ENCODE measurements at places on chromosomes 5 and 9.

- DNase-seq, result no peak
Observed at GRCh38 chr9:137634016-137634415, 15.2 kb downstream of the EHMT1 start.

- DNase-seq, result no peak
Observed at GRCh38 chr5:59837071-59837470, 56.5 kb downstream of the PDE4D start.

DNA sequence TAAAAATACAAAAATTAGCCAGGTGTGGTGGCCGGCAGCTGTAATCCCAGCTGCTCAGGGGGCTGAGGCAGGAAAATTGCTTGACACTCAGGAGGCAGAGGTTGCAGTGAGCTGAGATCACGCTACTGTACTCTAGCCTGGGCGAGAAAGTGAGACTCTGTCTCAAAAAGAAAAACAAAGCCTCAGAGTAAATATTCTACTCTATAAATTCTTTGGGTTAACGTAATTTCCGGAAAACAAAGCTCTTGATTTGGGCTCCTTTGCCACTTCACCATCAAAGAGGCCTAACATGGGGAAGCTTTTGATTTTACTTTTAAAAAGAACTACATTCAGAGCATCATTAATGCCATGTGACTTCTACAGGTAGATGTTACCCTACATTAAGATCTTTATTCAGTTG is 103.1 kb downstream of the SERINC5 start:
- no peak for DNase-seq

DNA sequence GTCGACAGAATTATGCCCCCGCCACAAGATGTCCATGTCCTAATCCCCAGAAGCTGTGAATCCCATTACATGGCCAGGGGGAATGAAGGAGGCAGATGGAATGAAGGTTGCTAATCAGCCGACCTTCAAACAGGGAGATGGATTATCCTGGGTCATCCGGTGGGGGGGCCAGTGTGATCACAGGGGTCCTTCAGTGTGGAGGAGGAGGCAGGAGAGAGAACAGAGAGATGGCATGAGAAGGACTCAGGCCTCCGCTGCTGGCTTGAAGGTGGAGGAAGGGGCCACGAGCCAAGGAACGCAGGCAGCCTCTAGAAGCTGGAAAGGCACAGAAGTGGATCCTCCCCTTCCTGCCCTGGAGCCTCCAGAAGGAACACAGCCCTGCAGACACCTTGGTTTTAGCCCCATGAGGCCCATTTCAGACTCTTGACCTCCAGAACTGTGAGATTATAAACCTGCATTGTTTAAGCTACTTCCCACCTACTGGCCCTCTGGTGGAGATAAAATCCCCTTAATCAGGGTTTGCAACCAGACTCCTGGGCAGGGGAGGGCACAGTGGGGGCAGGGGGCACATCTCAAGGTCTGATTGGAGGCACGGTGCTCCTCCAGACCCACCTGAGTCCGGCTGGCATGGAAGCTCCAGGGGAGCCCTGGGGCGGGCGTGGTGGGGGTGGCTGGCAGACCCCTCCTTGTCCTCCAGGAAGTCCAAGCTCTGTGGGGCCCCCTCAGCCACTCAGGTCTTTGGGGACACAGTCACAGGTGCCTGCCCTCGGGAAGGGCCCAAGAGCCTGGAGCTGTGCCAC is 13.8 kb downstream of the PTGES2 start:
- DNase-seq, result no peak

DNA sequence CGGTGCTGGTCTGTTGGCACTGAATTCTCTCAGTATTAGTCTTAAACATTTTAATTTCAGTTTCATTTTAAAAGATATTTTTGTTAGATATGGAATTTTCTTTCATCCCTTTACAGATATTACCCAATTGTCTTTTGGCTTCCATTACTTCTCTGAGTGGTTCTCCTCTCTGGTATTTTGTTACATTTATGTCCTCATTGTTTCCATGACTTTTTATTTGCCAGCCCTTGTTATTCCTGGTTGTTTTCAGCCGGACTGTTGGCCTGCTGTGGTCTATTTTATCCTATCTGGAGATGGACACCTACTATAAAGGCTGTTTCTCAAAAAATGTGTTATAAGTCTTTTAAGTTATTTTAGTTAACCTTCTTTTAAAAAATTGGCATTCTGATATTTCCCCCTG is 117.2 kb downstream of the ARHGEF28 start:
- no peak for DNase-seq

DNA sequence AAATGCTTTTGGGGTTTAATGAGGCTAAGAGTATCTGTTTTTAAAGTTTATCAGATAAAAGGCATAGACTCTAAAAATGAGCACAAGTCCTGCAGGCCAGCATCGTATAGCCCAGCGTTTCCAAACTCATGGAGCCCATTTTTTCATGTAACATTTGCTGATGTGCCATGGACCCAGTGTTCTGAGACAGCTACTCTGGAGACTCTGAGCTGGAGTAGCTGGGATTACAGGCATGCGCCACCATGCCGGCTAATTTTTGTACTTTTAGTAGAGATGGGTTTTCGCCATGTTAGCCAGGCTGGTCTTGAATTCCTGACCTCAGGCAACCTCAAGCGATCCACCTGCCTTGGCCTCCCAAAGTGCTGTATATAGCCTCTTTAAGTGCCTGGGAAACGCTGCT is 15.8 kb downstream of the GLRX start:
- DNase-seq, result no peak

DNA sequence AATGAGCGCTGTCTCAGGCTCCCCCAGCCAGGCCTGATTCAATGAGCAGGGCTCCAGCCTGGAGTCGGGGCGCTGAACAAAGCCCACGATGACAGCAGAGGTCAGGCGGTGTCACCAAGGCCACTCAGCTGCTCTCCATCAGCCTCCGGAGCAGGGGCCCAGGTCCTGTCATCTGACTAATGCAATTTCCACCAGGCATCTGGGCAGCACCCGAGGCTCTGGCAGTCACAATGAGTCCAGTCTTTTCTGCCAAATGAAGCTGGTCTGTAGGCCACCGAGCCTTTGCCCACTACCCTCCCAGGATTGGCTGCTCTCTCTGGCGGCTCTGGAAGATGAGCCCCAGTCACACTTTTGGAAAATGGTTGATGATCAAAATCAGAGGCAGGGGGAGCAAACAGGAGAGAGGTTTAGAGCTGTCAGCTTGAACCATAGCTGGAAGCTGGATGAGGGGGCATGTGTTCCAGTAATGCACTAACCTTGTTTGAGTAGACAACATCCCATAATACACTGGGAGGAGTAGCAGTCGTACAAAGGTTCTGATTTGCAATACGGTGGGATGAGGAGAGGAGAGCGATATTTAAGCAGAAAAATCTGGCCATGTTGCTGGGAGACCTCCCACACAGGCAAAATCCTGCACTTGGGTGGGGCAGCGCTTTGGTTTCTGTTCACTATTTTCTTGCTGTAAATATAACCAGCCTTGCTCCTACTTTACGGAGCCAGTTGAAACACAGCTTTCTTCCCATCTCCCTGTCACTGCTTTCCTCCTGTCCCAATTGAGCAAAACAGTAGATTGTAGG is 306.4 kb upstream of the PANK3 start:
- no peak for DNase-seq

GRCh38 chr9:73133921-73134407 is 17.7 kb upstream of the ANXA1 start:
- no peak for DNase-seq

DNA sequence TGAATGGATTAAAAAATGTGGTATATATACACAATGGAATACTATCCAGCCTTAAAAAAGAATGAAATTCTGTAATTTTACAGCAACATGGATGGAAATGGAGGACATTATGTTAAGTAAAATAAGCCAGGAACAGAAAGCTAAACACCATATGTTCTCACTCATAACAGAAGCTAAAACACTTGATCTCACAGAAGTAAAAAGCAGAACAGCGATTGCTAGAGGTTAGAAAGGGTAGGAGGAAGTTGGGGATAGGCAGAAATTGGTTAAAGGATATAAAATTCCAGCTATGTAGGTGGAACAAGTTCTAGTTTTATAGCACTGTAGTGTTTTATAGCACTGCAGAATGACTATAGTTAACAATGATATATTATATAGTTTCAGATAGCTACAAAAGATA is 15.8 kb downstream of the MARCHF3 start:
- no peak for DNase-seq
